ENCODE measurements at places on chromosomes 1 and 21.
A peak's percentile ranks its signal among the peaks of the same experiment; 100 is the strongest.

DNA sequence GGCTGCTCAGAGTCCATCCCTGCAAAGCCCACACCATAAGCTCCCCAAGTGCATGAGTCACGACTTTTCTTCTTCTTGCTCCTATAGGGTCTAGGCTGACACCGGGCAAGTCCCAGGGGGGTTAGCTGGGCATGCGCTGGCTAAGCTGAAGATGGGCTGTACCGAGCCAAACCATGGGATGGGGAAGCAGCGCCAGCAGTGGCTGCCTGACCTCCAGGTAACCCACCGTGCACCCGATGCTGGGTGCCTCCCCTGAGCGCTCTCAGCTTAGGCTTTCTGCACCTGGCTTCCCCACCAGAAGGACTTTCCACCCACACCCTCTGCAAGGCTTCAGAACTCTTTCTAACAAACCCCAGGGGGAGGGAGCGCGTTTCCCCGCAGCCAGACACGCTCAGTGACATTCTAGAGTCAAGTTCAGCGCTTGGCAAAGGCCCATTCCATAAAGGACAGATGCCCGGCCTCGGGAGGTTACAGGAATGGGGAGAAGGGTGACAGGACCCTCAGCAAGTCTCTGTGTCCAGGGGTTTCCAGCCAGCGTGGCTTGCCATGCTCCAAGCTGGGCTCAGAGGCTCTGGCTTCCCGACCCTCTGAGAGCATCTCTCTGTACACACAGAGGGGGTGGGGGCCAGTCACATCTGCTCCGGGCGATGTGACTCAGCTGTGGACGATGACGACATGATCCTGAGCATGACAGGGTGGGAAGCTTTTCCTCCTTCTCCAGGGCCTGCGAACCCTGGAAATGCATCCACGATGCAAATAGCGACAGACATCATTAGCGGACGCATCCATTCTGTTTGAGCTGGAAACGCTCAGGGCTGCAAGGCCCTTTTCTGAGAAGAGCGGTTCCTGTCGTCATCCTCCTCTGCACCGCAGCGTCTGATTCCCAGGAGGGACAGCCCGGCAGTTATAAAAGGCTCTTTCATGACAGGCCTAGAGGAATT is 107.8 kb downstream of the SIK1 start:
- peak; percentile 47 for DNase-seq

GRCh38 chr1:15755021-15755645 is 3.5 kb upstream of the FBLIM1 start:
- no peak for DNase-seq

- DNase-seq, result no peak
These were observed 93.3 kb upstream of the COG2 start for GRCh38 chr1:230548997-230549396.

DNA sequence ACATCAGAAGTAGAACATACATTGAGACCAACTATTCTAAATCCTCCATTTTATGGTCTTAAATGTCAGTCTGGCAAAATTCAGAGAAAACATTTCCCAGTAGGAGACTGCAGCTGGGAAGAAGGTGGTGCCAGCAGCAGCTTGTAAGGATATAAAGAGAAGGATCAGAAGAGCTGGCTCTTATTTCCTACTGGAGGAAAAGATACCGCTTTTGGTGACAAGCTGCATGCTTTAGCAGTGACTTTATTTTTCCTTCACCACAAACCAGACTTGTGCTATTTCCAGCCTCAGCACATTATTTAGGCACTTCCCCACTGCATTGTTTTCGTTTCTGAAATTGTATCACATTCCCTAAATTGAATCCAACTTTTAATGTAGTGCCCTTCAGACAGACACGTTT is 28.4 kb downstream of the RNF11 start:
- DNase-seq, result peak; percentile 99

DNA sequence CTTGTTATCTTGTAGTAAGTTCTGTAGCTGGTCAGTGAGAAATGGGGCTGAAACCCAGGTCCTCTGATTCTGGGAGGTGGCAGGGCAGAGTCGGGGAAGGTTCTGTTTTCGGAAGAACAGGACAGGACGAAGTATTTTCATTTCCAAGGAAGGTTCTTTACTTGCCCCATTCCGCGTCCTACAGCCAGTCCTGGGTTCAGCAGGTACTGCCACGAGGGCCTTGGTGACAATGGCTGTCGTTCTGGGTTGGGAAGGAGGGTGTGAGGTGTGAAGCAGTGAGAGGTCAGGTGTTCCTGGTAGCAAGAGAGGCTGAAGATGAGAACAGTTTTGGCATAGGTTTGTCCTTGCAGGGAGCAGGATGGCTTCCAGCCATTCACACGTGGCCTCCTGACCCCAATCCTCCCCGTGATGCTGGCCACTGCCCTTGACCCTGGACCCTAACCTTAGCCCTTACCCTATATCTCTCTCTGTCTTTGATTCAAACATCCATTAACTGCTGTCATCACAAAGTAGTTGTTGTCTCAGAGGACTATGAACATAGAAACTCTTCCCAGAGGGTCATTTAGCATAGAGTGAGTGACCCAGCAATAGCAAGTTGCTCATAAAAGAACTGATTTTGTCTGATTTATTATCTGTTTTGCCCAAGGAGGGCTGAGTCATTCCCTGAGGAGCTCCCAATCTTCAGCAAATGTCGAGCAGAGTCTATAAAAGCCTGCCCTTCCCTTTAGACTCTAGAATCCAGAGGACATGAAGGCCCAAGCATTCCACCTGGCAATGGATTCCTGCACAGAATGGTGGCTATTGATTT is 25.0 kb downstream of the VASH2 start:
- no peak for DNase-seq

DNA sequence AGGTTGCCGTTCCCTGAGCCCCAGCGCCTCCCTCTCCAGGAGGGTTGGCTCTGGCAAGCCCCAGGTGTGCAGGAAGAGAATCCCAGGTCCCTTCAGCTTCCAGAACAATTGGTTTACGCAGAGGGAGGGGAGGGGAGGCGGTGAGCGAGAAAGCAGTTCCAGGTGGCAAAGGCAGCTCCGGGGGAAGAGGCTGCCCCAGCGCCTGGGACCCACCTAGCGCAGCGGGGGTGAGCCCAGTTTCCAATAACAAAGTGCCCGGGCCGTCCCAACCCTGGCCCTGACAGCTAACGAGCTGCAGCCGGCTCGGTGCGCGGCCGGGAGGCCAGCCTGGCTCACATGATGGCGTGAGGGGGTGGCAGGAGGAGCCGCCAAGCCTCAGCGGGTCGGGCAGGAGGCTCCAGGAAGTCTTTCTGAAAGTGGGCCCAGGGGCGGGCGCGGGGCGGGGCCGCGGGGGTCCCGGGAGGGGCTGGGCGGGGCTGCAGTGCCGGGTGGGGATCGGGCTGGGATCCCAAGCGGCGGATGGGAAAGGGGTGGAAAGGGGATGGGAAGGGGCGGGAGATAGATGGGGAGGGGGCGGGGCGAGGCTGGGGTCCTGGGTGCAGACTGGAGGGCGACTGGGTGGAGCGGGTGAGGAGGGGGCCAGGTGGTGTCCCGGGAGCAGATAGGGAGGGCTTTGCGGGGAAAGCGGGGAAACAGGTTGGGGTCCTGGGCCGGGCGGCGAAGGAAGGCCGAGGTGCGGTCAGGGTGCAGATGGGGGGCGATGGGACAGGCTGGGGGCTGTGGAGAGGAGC is 22.8 kb downstream of the DHRS3 start:
- peak; percentile 70 for DNase-seq

DNA sequence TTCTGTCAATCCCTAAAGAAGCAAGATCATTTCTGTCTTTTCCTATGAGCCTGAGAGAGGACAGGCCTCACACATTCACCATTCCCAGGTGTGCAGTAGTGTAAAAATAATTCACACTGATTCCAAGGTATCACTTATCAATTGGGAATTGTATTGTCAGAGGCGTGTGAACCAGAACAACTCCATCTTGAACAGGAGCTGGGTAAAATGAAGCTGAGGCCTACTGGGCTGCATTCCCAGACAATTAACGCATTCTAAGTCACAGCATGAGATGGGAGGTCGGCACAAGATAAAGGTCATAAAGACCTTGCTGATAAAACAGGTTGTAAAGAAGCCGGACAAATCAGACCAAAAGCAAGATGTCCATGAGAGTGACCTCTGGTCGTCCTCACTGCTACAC is 239.2 kb downstream of the SMYD3 start:
- no peak for DNase-seq

GRCh38 chr1:197184190-197184589 is 37.7 kb upstream of the ASPM start:
- DNase-seq, result no peak

- DNase-seq, result no peak
These were observed 415.0 kb upstream of the ESRRG start for GRCh38 chr1:217138173-217138765.

DNA sequence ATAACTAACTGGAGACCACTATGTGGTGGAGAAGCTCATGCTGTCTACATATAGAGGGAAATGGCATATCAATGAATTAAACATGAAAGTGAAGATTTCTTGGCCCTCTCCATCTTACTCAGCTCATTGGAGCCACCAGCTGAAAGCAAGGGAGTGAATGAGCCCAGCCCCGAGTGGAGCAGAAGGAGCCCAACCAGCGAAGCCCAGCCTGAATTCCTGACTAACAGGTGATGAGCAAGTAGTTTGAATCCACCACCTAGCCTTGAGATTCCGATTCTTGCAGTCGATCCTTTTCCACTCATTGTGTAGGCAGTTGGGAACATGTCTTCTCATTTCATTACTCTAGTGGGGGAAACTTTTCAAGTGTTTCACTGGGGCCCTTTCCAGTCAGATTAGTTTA is 18.6 kb upstream of the ST6GALNAC3 start:
- no peak for DNase-seq

DNA sequence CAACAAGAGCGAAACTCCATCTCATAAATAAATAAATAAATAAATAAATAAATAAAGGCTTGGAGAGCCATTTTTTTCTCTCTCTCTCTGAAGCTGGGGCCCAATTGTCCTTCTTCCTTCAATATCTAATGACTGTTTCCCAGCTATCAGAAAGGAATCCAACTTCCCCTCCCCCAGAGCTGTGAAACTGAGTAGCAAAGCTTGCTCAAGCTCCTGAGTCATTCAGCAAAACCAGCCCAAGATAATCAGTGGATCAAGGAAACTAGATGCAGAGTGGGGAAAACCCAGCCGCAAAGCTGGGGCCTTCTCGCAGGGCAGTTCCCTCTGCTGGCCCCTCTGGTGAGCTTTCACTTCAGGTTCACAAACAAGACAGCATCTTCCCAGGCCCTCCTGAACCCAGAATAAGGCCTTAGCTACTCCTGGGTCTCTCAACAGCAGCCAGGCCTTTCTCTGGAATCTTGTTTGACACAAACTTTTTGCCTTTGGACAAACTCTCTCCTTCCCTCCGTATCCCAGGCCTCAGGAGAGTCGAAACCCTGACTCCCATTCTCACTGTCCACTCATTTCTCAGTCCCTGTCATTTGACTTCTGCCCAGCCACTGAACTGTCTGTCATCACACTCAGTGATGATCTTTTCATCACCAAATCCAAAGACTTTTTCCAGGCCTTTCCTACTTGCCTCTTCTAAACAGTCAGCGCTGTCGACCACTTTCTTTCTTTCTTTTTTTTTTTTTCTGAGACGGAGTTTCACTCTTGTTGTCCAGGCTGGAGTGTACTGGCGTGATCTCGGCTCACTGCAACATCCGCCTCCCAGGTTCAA is 18.0 kb upstream of the PTP4A2 start:
- peak; percentile 98 for DNase-seq

DNA sequence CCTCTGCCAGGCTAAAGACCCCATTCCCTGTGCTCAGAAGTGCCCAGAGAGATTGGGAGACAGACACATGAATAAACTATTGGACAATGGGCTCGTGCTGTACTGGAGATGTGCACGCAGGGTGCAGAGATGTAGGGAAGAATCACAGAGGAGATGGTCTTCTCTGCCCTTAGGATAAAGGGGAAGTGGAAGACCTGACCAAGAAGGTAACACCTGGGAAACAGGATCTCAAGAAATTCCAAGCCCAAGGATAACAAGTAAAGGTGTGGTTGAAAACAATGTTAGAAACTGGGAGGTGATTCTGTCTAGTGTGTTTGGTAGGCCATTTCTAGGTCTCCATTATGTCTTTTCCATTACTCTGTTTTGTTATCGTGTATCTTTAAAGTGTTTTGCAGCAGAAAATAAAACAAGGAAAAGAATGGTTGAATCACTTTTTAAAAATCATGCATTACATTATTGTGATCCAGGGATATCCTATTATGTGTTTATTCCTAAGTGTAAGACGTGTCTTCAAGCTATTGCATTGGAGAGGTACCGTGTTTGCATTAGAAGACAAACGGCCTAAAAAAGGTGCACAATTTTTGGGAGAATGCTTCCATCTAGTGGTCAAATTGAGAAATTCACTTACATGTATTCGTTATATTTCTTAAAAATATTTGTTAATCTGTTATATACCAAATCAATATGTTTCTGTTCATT is 40.8 kb upstream of the KCTD3 start:
- peak; percentile 27 for DNase-seq

GRCh38 chr21:28725396-28725795 is 267.3 kb downstream of the LTN1 start:
- DNase-seq, result peak; percentile 36

- DNase-seq, result no peak
These were observed 4.8 kb downstream of the OVGP1 start for GRCh38 chr1:111422546-111423391.

DNA sequence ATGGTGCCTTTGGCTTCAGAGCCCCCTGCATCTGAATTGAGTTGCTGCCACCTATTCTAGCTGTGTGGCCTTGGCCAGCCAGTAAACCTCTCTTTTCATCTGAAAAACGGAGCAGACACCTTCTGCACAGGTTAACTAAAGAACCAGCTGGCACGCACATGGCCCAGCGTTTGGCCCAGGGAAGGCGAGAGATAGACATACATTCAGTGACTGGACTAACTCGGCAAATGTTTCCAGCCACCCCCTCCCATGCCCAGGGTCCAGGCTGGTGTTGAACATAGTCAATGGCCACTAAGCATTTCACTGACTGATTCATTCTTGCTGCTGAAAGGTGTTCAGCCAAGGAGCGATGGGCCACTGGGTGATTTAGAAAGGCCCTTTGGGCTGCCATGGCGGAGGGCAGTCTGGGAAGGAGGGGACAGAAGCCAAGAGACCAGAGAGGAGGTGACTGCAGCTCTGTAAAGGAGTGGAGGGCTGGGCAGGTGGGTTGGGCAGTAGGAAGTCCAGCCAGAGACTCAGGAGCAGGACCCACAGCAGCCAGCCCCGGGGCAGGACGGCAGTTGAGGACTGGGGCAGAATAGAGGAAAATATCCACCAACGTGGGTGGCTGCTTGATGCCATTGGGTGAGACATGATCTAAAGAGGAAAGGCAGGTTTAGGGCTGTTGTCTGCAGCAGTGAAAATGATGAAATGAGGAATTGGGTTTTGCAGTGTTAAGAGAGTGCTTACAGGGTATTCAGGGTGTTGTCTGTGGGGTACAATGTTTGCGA is 184.3 kb downstream of the HIVEP3 start:
- DNase-seq, result no peak

DNA sequence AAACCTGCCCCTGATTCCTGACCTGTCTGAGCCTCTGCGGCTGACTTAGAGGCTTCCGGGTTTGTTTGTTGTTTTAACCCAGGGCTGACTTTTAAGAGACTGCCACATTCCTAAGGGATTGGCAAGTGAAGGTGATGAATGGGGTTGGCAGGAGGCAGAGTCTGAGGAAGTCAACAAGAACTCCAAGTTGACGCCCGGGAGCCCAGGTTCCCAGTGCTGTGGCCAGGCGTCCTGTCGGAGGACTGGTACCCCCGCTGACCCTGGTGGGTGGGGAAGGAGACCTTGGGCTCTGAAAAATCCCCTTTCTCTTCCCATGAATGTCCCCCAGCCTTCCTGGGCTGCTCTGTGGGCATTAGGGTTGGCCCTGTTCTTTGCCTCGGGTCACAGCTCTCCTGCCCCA is 19.7 kb upstream of the EPS8L3 start:
- peak; percentile 81 for DNase-seq

Data from astrocyte (in vitro differentiated cells and primary cell).